ENCODE measurements at places on chromosomes 11 and 22.

DNA sequence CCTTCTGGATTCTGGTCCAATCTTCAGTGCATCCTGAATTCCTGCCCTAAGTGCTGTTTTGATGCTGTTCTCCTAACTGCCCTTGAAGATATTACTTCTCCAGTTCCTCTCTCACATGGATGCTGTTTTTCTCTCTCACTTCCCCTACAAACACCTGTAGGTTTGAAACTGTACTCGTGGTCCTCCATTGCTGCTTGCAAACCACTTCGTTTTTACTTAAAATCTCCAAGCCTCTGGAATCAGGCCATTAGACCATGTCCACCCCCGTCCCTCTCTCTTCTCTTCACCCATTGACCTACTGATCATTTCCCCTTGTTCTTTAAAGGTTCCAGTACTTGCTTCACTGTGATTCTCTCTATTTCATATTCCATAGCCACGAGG, 988.1 kb downstream of the NTM start:
- no peak for DNase-seq

GRCh38 chr11:110072930-110073329, 20.3 kb upstream of the ZC3H12C start:
- no peak for DNase-seq

DNA sequence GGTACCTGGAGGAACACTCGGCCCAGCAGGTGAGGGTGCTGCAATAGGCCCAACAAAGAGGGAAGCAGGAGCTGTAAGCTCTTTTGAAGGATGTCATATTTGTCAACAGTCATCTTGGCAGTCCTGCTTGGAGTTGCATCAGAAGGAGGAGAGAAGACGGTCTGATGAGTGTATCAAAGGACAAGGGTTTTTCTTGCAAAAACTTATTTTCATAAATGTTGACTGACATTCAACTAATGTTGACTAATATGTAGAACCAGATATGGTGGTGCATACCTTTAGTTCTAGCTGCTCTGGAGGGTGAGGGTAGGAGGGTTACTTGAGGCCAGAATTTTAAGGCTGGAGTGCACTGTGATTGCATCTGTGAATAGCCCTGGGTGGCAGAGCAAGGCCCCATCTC, 72.3 kb downstream of the CABIN1 start:
- no peak for DNase-seq

- peak; percentile 2 for DNase-seq
Observed at GRCh38 chr11:63767565-63768236, 874 bp downstream of the ZFTA start.

DNA sequence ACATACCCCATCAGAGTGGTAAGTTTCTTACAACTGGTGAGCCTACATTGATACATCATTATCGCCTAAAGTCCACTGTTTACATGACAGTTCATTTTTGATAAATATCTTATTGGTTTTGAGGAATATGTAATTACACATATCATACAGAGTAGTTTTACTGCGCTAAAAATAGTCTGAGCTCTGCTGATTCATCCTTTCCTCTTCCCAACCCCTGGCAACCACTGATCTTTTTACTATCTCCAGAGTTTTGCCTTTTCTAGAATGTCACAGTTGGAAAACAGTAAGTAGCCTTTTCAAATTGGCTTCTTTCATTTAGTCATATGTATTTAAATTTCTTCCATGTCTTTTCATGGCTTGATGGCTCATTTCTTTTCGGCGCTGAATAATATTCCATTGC, 112.8 kb downstream of the LARGE1 start:
- DNase-seq: no peak

All from stimulated activated CD8-positive, alpha-beta memory T cell treated with anti-CD3 and anti-CD28 coated beads, Interleukin-4, amount 100 ng/mL, for 4 hours (primary cell).